Fibroblast of mammary gland (primary cell): ENCODE measurements at places on chromosomes 1 and 21.

DNA sequence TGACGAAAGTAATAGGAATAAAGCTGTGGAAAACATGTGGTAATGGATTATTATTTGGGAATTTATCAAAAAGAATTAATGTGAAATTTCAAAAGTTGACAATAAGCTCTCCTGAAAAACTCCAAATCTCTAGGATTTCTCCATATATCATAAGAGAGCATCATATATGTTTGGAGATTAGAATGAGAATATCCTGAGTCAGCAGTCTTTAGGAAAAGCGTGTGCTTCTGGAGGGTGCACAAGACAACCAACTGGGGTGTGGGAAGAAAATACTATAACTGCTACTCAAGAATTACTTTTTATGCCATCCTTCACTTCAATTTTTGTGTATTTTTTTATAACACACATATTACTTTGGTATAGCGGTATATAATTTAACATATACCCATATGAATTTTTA lies 19.7 kb downstream of the ELK4 start:
- no peak for DNase-seq

GRCh38 chr1:230328342-230329015 lies 97.7 kb downstream of the PGBD5 start:
- DNase-seq, result no peak

DNA sequence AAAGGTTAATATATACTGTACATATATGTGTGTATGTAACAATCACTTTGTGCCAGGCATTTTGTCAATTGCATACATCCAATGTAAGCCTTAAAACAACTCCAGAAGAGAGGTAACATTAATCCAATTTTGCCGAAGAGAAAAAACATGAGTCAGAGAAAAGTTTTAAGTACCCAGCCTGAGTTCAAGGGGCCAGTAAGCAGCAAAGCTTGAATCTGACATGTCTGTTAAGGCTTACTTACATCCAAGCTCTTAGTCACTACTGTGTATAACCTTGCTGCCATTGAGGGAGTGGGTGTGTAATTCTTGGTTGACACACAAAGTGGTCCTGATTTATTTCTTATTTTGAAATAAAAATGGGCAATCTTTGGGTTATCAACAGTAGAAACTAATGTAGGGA lies 360.4 kb upstream of the LYPLAL1 start:
- peak; percentile 69 for DNase-seq

DNA sequence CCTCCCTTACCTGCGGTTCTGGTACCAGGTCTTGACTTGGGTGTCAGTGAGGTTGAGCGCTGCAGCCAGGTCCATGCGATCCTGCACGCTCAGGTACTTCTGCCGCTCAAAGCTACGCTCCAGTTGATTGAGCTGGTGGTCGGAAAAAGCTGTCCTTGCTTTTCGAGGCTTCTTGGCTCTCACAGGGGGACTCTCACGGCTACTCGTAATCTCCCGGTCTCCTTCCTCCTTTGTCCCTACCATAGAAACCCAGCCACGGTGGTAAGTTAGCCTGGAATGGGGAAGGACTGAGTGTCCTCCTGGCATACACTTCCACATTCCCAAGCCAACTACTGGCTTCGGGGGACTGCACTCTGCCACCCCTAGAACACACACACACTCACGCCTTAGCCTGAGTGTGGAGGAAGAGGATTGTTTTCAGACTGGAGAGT lies 2.6 kb downstream of the BARHL2 start:
- DNase-seq, result no peak

- peak; percentile 99 for DNase-seq
Observed at GRCh38 chr1:221097479-221098281, 218.4 kb downstream of the HLX start.

DNA sequence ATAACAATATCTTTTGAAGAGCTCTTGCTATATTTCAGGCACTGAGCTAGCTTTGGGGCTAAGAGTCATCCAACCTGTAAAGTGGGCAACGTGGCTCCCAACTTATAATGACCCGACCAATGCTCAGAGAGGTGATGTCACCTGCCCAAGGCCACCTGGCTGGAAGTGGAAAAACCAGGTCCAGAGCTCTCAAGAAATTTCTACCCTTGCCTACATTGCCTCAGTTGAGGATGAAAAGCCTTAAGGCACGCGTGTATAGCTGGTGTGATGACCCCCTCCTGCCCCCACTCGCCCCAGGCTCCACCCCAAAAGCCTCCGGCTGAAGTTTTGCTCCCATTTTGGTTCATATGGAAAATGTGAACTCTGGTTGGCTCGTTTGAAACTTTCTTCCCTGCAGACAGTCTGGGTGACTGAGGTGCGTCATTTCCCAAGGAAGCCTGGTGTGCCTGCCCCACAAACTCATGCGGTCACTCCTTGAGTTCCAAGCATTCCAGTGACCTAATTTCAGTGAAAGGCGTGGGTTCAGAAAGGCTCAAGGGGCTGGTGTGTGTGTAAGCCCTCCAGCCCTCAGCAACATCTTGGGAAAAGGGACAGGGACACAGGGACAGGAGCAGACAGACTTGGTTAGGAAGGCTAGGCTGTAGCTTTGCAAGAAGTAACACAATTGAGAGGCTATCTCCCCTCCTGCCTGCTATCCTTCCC lies 20.5 kb downstream of the HTR1D start:
- peak; percentile 93 for DNase-seq

GRCh38 chr1:23215751-23216449 lies 1.4 kb downstream of the HTR1D start:
- DNase-seq, result no peak

GRCh38 chr1:43518935-43519686 lies 11.6 kb upstream of the PTPRF start:
- DNase-seq, result no peak

GRCh38 chr21:45931397-45931969 lies 50.1 kb upstream of the COL6A1 start:
- no peak for DNase-seq

DNA sequence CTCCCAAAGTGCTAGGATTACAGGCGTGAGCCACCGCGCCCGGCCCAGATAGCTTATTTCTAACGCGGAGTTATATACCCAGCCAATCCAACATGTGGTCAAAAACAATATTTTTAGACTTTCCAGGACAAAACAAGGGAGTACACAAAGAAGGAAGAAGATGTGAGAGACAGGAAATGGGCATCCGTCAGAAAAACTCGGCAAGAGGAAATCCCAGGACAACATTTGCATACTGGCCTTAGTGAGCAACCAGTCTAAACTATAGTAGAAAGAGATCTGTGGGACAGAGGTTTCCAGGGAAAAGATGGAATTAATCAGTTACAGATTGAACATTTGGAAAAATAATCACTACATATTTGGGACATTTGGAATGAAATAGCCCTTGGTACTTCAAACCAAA lies 11.4 kb downstream of the ARMH1 start:
- DNase-seq, result no peak

DNA sequence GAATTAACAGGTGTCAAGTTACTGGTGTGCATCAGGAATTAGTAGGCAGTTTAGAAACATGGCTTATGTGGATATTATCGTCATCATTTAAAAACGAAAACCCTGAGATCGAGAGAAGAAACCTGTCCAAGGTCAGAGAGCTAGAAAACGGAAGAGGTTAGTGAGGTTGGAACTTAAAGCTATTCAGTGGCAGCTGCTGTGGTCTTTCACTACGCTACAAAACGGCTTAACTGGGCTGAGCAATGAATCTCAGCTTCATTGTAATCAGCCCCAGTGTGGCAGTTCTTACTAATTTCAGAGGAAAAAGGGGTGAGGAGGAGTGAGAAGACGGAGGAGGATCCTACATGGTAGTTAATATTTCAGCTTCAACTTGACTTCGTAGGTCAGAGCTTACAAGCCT lies 77.9 kb downstream of the DAB1 start:
- no peak for DNase-seq
